Fibroblast of villous mesenchyme (primary cell): ENCODE measurements at places on chromosomes 1 and 21.
A peak's percentile ranks its signal among the peaks of the same experiment; 100 is the strongest.

DNA sequence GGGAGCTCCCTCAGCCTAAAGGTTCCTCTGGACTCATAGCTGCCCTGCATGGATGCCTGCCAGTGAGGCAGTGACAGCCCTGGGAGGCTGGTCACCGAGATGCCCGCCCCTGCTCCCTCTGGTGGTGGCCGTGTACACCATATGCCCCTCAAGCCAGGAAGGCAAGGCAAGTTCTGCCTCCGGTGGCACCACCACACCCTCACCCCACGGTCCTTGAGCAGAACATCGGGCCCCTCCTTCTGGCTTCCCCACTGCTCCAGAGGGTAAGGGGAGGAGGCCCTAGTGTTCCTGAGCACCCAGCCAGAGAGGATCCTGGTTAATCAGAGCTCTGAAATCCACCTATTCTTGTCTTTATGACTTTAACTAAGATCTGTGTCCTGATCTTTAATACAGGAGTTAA is 1.5 kb upstream of the S100A14 start:
- DNase-seq = peak; percentile 51

DNA sequence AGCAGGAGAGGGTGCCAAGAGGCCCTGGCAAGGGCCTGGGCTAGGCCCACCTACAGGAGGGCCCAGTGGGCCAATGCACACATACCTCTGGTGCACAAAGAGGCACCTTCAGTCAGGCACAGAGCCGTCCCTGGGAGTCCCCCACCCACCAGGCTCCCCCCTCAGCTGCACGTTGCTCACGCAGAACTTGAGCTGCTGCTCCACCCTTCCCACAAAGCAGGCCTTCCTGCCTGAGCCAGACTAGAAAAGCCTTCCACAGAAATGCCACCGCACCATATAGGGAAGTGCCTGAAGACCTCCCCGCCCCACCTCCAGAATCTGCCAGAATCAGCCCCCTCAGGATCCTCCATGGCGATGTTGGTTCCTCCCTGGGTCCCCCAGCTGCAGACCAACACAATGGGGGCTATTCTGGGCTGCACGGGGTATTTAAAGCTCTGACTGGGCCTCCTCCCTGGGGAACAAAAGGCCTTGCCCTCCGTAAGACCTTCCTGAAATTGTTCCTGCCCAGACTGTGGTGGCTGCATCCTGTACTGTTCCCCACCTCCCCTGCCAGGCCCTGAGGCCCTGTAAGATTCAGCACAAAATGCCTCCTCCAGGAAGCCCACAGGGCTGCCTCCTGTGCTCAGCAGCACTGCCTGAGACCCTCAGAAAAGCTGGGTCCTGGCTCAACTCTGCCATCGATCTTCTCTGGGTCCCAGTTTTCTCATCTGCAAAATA is 27.2 kb downstream of the HSPG2 start:
- peak; percentile 68 for DNase-seq

DNA sequence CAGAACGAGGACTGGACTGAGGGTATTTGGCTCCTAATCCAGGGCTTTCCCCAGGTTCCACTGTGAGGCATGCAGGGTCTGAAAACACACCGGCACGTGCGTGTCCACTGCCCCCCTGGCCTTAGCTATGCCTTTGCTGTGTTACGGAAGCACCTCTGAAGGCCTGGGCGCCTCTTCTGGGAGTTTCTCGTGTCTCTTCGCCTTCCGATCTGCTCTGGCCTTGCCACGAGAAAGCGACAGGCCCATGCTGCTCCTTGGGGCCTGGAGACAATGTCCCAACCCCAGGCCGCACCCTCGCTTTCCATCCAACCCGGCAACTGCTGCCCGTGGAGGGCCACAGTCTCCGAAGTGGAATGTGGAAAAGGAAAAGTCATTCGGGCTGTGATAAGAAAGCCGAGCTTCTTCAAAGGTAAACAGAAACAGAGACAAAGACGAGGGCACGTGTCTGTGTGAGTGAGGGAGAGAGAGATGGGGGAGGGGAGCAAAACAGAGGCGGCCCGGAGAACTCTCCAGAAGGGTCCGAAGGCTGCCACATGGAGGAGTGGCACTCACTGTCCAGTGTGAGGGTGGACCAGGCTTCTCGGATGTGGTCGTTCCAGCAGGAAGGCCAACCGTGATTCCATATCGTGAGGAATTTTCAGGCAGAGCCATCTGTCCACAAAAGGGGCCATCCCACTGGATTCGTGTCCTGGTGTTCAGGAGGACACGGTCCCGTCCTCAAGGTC is 3.4 kb upstream of the UMODL1 start:
- no peak for DNase-seq

DNA sequence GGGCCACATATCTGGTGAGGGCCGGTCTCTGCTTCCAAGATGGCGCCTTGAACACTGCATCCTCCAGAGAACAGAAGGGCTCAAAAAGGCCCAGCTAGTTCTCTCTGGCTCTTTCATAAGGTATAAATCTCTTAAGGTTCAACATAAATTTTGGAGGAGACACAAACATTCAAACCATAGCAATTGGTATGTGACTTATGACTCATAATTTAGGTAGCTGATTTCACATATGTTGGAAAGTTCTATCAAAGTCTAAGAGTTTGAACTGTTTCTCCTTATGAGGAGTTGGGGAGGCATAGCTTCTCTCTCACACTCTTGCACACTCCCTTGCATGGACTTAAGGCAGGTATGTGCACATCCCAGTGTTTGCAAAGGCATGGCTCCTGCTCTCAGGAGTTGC is 5.1 kb upstream of the FYB2 start:
- no peak for DNase-seq

GRCh38 chr1:19169642-19170041 is 40.4 kb downstream of the UBR4 start:
- peak; percentile 25 for DNase-seq

GRCh38 chr1:22376001-22376400 is 75.7 kb upstream of the ZBTB40 start:
- no peak for DNase-seq

DNA sequence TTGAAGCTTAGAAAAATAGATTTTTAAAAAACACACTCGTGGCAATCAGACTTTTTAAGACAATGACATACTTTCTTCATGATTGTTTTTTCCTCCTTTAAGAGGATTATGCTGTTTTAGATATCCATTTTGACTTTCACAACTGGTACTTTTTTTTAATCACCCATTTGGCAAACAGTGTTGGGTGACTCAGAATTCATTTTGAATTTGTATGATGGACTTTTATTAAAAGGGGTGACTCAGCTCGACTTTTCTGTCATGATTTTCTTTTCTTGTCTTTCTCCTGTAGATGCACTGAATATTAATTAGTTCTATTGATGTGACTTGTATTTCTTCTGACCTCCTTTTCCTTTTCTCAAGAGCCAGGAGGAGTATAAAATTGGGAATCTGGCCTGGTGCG is 44.7 kb downstream of the FMN2 start:
- DNase-seq = no peak

DNA sequence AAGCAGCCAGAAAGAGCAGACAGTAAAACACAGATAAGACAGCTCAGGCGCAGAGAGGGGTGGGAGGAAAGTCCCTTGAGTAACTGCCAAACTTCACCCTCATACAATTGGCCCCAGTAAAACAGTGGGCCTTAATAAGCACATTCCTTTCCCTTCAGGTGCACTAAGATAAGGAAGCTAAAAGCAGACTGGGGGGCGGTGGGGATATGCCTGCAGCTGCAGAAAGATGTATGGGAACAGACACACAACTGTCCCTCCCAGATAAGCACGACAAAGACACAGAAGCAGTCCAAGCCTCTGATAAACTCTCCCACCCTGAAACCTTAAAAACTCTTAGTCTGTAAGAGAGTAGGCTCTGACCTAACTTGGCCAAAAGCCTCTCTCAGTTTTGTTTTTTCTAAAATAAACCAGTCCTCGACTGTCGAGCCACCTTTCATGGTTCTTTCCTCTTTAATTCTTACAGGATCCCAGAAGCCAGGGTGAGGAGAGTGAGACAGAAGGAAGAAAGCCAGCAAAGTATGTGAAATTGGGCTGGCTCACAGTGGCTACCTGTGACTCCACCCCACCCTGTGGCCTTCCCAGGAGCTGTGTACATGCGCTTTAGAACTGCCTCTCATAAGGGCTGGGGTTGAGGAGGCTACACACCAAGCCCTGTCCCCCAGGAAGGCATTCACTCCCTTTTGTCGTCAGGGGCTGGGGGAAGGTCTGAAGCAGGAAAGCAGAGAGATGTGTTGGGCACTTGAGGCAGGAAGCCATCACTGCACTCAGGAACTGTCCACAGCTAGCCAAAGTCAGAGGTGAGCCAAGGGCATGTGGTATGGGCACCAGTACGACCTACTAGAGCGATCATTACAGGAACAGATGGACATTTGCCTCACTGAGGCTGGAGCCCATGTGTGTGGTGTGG is 4.6 kb downstream of the PGLYRP4 start:
- DNase-seq = no peak

GRCh38 chr1:145994391-145995120 is 1.8 kb downstream of the TXNIP start:
- no peak for DNase-seq

DNA sequence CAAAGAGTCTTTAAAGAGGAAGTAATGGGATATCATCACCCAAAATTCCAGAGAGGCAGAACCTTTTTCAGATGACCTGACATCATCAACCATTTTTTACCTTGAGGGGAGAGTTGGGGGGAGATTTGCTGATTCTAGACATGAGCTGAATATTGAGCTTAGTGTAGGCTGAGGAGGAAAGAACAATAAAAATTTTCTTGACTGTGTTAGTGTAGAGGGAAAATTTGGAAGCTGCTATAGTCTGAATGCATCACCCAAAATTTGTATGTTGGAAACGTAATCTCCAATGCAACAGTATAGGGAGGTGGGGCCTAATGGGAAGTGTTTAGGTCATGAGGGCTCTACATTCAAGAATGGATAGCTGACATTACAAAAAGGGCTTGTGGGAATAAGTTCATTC is 17.8 kb upstream of the CD84 start:
- no peak for DNase-seq

DNA sequence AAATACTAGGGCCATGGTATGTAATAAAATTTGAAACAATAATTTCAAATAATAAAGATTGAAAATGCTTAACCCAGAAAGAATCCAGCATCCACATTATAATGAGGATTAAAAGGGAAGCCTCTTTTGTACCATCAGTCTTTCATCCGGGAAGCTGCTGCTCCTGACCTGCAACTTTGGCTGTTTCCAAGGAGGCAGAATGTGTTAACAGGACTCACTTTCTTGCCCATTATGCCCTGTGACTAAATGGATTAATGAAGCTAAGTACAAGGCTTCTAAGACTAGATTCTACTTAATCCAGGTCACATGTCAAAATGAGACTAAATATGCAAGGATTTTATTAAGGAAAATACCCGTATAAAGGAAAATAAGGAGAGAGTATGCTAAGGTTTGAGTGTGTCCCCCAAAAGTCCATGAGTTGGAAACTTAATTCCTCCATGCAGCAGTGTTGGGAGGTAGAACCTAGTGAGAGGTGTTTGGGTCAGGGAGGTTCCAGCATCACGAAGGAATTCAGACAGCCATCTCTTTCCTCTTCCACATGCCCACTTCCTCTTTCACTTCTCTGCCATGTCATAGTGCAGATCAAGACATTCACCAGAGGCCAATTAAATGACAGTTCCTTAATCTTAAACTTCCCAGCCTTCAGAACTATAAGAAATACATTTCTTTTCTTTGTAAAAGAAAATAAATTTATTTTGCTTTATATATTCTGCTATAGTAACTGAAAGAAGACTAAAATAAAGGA is 27.7 kb downstream of the FMO2 start:
- DNase-seq = no peak

DNA sequence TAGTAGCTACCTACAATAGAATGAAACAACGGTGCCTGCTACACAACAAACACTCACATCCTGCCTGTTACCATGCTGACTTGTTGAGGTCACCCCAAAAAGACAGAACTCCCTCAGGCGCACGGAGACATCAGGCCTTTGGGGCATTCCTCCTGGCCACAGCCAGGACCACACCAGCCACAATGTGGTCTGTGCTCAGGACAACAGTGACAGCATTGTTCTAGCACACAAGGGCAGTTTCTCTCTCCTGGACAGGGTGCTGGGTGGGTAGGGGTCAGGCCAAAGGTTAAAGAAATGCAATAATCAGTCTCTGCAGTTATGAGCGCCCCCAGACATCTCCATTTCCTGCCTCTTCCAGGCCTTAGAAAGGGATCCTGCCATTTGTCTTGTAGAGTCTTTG is 39.5 kb downstream of the CTNNBIP1 start:
- no peak for DNase-seq

DNA sequence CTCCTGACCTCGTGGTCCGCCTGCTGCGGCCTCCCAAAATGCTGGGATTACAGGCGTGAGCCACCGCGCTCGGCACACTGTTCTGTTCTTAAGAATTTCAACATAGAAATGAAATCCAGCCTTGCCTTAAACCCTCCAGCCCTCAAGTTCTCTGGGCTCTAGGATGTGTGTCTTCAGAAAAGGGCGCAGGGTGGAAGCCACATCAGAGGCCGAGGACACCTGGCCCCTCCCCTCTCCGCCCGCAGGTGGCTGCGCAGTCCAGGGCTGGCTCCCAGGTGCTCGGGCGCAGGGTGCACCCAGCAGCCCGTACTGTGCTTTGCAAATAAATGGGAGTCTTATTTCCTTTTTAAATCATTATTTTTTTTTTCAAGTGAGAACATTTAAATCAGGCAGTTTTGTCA is 2.0 kb upstream of the C1orf174 start:
- no peak for DNase-seq
